Stimulated activated CD8-positive, alpha-beta memory T cell treated with anti-CD3 and anti-CD28 coated beads, Interleukin-15, amount 100 ng/mL, for 4 hours (primary cell): ENCODE measurements at places on chromosomes 6 and 20.
A peak's percentile ranks its signal among the peaks of the same experiment; 100 is the strongest.

DNA sequence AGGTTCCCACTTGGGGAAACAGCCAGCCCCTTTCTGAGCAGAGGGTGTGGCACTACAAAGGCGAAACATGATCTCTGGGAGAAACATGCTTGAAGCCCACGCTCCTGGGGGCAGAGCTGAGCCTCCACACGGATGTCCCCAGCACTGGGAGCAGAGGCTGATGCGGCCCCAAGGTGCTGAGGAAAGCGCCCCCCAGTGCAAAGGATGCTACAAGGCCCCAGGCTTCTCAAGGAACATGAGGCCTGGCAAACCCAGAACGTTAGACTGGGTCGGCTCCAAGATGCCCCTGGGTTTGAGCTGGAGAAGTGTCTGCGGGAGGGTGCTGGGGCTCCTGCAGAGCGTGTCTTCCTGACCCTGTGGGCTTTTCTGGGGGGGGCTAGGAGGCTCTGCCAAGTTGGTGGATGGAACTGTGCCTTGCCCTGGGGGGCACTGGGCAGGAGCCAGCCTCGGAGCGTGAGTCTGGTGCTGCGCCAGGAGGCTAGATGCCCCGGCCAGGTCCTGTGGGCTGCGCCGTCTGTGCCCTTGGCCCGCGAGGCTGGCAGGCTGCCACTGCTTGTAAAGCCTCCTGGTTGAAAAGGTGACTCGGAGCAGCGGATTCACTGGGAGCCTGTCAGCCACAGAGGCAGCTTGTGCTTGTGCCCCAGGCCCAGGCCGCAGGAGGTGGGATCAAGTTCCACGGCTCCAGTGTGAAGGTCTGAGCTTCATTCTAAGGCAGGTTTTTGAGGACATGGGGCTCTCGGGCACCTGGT lies 8.1 kb downstream of the SYNJ2 start:
- DNase-seq, result no peak

- DNase-seq, result no peak
These were observed 92.5 kb downstream of the ARMC2 start for GRCh38 chr6:108940741-108941140.

- no peak for DNase-seq
These were observed 793 bp upstream of the TRIM40 start for GRCh38 chr6:30135147-30135546.

- peak; percentile 59 for DNase-seq
These were observed at the start of gene CD83 for GRCh38 chr6:14117158-14118090. Gene CD83 (plus strand): TSS chr6:14117772. CDS start chr6:14117812, 40 bp downstream.

DNA sequence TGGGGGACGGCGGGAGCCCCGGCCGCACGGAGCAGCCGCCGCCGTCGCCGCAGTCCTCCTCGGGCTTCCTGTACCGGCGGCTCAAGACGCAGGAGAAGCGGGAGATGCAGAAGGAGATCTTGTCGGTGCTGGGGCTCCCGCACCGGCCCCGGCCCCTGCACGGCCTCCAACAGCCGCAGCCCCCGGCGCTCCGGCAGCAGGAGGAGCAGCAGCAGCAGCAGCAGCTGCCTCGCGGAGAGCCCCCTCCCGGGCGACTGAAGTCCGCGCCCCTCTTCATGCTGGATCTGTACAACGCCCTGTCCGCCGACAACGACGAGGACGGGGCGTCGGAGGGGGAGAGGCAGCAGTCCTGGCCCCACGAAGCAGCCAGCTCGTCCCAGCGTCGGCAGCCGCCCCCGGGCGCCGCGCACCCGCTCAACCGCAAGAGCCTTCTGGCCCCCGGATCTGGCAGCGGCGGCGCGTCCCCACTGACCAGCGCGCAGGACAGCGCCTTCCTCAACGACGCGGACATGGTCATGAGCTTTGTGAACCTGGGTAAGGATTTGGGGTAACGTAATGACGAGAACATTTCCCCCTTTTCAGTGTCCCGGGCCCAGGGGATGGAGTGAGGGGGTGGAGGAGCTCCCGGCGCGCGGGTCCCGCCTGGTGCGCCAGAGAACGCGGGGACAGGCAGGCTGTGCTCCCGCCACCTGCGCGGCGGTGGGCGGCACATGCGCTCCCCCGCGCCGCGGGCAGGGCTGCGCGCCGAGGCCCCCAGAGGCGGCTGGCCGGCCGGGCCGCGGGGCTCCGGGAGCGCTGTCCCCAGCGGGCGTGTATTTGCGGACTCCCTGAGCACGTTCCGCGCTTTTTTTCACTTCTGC lies 1.4 kb downstream of the BMP6 start:
- no peak for DNase-seq

GRCh38 chr20:64065974-64066343 lies 3.0 kb downstream of the TCEA2 start:
- peak; percentile 24 for DNase-seq

- no peak for DNase-seq
These were observed 12.2 kb downstream of the CEP250 start for GRCh38 chr20:35467339-35468224.

DNA sequence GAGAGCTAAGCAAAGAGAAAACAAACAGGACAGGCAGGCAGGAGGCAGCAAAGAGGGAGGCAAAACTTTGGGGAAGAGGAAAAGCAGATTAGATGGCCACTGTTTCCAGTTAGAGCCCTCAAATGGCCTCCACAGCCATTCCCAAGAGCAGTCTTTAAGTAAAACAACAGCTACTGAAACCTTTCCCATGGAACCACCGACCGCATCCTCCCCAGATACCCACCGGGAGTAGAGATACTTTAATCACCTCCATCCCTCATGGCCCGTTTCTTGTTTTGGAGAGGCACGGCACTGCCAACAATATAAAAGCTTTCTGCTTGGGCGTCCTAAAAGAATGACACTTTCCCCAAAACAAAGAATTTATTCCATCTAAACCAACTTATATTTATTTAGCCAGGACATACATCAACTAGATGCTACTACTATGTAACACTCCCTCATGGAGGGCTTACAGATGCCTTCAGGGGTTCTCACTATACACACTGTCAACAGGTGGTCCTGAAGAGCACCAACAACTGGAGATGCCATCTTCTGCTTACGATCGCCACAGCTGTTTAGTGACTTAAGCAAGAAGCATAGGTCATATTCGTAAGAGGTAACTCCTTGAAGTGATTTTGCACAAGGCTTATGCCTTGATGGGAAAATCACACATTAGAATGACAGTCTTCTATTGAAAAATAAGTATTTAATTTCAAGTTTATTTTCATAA lies 43.4 kb downstream of the CNKSR3 start:
- DNase-seq, result no peak

- DNase-seq, result no peak
These were observed 275.6 kb downstream of the TENT5A start for GRCh38 chr6:81476881-81477280.

GRCh38 chr20:50447102-50447804 lies 62.9 kb upstream of the PTPN1 start:
- DNase-seq, result no peak

DNA sequence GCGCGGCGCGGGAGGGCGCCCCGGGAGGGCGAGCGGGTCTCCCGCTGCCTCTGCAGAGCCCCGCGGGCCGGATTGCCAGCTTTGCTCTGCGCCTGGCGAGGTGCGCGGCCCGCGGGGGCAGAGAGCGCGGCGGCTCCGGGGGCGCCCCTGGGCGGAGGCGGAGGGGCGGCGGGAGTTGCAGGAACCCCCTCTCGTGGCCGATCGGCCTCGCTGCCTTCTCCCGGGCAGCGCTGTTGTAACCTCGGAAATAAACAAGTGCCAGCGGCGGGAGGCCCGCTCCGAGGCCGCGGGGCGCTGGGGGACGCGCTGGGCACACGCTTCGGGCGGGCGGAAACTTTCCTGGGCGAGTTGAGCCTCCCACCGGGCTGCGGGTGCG lies 1.2 kb downstream of the CDH4 start:
- DNase-seq, result no peak

GRCh38 chr6:137623293-137623692 lies 129.1 kb upstream of the OLIG3 start:
- DNase-seq, result no peak

DNA sequence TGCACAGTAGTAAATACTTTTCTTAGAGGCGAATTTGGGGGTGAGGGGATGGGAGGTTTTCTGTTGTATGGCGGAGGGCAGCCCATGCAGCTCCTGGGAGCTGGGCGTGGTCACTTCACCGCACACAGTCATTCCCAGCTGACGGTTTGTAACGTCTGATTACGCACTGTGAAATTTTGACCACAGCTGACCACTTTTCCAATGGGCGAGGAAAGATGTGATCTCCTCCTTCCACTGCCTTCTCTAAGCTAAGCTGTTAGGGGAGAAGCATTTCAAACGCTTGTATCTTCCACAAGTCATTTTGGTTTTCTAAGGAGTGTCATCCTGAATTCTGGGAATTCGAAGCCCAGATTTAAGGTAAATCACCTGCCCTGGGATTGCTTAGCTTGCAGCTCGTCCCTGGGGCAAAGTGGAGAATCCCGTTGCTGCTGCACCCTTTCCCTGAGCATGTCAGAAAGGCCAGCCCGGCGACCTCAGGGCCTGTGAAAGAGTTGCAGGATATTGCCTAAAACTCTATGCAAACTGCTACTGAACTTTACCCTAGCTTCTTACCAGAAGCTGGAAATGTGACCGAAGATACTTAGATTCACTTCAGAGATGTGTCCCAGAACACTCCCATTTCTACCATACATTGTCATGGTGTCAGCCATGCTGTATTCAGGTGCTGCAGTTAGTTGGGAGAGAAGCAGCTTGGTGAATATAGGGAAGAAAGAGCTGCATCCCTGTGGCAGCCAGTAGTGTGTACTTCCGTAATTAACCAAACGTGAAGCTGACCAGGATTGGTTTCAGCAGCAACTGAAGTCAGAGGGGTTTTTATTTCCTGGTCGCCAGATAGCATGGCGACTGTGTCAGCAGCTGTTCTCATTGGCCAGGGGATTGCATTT lies 58.9 kb downstream of the RREB1 start:
- DNase-seq, result no peak

DNA sequence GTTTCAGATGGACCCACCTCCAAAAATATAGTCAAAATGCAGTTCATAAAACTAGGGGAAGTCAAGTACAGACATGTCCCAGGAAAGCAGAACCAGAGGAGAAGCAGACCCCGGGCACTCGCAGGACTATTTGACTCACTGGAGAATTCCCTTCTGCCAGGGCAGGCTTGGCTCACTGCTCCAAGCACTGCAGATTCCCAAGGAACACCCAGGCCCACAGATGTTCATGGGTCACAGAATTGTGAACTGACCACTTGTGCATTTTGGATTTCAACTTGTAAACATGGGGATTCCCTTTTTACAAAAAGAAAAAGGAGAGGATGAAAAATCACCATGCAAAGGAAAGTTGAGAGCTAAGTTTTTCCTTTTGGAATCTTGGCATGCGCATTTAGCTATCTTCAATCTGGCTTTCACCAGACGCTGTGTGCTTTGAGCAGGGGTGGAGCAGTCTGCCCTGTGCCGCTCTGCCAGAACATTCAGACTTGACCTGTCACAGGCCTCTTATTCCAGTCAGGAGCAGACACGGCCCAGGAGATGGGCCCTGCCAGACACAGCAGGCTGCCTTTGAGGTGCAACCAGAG lies 237.5 kb upstream of the TAB2 start:
- DNase-seq, result no peak

- DNase-seq, result no peak
These were observed 124.5 kb upstream of the PRND start for GRCh38 chr20:4597215-4597614.

DNA sequence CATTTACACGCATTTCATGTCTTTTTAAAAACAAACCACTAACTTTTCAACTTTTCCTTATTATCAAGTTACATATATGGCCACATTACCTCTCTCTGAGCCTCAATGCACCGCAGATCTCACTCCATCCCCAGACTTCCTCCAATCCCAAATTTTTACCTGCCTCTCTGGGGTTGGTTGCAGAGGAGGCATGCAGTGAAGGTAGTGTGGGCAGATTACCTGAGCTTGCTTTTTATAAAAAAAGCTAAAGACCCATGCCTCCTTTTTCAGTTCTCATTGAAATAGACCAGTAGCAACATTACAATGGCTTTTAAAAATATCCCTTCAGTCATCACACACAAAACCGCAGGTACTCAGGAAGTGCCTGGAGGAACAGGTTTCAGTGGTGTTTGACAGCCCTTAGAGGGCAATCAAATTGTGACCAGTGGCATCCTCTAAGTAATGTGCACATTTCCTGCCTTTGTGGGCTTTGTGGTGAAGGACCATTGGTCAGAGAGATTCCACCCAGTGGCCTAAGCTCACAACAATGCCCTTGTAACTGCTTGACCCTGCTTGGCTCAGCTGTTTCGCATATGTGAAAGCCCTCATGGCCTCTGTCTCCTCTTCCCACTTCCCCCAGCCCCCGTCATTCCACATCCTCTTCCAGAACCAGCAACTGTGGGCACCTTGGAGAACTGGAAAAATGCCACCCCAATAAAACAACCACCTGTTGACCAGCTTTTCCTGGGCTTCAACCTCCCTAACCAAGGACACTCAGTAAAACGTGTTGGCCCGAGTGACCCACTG lies 30.2 kb upstream of the IL17A start:
- no peak for DNase-seq

DNA sequence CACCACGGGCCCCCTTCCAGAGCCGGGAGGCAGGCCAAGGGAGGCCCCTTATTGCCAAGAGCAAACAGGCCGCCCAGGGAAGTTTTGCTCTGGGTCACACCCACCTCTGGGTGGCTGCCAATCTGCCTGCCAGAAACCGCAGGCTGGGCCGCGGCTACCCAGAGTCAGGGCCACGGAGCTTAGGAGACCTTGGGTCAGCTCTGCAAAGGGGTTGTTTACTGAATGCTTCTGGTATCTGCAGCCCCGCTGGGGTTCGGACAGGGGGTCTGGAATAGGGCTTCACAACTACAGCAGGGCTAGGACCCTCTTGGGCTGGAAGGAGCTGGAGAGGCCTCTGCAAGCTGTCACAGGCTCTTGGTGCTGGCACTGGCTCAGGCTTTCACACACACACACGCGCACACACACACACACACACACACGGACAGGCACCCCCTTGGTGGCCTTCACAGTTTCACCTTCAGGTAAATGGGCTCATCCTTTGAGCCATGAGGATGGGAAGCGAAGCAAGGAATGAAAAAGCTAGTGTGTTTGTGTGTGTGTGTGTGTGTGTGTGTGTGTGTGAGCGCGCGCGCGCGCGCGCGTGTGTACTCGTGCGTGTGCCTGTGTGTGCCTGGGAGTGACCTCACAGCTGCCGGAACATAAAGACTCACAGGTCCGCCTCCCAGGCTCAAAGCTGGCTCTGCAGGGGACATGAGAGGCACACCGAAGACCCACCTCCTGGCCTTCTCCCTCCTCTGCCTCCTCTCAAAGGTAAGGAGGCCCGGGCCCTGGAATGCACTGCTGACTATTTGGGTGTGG lies at the start of gene CCN5:
TSS of gene CCN5 (plus strand) at position 669 of the 798 bp plus-strand sequence. CDS start at position 691, 22 bp downstream.
- no peak for DNase-seq

GRCh38 chr6:143401068-143401446 lies 49.4 kb downstream of the ADAT2 start:
- DNase-seq, result no peak

GRCh38 chr6:5645328-5646290 lies 361.1 kb downstream of the NRN1 start:
- DNase-seq, result no peak

DNA sequence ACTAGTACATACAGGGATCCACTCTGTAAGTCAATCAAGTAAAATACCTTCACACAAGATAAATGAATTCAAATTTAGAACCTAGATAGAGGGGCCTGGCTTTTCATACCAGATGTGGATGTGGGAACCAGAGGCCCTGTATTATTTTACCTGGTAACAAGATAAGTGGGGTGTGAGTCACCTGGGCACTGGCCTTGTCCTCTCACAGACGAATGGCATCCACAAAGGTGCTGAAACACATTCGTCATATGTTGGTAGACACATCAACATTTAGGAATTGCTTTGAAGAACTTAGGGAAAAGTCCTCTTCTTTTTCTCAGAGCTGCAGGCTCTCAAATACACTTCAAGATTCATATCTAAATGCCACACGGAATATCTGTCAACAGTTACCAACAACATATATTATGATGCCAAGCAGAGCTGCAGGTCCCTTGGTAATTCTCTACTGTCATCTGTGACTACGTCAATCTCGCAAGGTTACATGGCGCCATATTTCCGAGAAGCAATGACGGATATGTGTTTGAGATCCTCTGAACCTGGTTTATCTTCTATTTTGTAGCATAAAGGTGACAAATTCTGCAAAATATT lies 618.6 kb downstream of the EPM2A start:
- DNase-seq, result no peak
